ENCODE measurements at places on chromosomes 3 and 15.

GRCh38 chr15:63387748-63388493 is 6.3 kb upstream of the CA12 start:
- no peak for DNase-seq

DNA sequence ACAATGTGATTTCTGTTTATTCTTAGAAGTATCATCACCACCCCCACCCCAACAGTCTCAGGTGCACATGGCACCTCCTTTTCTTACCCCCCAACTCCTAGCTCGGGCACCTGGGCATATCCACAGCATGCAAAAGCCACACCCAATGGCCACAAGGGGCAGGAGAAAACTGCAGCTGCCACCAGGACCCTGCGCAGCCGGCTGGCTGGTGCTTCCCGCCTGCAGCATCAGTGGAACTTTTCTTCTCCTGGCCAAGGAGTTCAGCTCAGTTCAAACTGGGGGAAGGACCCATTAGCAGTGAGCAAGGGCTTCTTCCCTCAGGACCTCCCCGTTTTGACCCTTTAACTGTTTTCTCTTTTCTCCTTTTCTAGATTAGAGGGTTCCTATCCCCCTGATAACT is 44.8 kb downstream of the TM4SF18 start:
- DNase-seq = no peak

- DNase-seq = no peak
Observed at GRCh38 chr3:4850211-4850927, 128.9 kb upstream of the BHLHE40 start.

DNA sequence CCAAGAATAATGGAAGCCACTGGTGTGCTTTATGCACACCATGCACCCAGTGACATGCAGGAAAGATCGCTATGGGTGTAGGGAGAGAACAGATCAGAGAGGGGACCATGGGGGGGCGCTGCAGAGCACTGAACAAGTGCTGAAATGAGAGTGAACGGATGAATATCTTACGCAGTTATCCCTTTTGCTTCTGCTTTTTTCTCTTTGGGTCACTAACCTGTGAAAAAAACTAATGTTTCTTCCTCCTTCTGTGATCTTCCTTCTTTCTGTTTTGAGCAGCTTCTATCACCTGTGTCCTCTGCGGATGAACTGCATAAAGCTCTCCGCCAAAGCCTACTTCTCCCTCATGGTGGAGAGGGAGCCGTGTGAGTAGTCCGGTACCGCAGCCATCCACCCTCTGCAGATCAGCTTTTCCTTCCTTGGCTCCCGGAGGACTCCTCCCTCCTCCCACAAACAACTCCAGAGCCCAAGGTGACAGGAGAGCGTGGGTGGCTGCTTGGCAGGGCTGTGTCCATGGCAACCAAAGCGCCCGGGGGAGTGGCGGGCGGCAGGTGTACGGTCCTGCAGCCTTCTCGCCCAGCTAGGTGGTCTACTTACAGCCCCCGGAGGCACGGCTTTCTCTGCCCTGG is 106.2 kb downstream of the DGKG start:
- no peak for DNase-seq
